CD4-positive, alpha-beta T cell treated with Interleukin-17A for 1 hour (primary cell): ENCODE measurements at places on chromosomes 16 and 17.

DNA sequence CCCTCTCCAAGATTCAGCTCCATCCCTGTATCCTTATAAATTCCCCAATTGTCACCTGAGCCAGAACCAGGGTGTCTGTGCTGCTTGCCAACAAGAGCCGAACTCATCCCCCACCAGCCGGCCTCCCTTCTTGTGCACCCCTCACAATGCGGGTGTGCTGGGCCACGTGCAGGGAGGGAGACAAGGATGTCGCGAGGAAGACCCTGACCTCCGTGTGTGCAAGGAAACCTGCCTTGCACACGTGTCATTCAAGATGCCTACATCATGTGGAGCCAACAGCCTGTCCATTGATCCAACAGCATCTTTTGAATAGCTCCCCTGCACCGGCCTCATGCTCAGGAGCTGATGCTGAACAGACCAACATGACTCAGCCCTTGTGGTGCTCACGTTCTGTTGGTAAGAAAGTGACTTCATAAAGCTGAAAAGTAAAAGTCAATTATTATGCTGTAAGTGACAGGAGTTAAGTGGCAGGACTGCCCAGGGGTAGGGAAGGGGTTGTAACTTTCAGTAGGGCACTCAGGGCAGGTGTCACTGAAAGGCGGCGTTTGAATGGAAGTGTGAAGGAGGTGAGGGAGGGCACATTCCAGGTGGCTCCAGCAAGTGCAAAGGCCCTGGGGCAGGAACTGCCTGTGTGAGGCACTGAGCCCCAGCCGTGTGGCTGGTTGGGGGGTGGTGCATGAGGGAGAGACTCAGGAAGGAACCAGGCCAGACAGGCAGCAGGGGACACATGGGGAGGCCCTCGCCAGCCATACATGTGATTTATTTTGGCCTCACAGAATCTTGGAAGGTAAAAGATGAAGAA lies 302.2 kb downstream of the FOXL1 start:
- no peak for DNase-seq

- DNase-seq = no peak
These were observed 23.0 kb upstream of the AATK start for GRCh38 chr17:81189016-81189415.

GRCh38 chr16:4535627-4536108 lies 2.9 kb downstream of the CDIP1 start:
- DNase-seq = no peak

- peak; percentile 2 for DNase-seq
These were observed 142.4 kb downstream of the CYLD start for GRCh38 chr16:50884066-50884860.

DNA sequence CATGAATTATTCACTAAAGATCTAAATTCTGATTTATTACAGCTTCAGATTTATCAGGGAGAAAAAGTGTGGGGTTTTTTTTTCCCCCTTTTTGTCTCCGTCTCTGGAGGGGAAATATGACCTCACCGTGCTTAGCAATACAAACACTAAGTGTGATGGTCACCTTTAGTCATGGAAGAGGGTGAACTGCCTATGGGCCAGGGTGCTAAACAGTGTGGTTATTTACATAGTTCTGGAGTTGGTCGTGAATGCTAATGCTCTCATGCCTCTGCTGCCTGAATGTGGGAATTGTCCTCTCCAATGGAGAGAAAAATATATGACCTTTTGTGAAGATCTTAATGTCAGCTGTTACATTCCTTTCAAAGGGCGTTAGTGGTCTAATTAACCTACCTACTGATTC lies 44.8 kb upstream of the MSI2 start:
- DNase-seq = no peak

DNA sequence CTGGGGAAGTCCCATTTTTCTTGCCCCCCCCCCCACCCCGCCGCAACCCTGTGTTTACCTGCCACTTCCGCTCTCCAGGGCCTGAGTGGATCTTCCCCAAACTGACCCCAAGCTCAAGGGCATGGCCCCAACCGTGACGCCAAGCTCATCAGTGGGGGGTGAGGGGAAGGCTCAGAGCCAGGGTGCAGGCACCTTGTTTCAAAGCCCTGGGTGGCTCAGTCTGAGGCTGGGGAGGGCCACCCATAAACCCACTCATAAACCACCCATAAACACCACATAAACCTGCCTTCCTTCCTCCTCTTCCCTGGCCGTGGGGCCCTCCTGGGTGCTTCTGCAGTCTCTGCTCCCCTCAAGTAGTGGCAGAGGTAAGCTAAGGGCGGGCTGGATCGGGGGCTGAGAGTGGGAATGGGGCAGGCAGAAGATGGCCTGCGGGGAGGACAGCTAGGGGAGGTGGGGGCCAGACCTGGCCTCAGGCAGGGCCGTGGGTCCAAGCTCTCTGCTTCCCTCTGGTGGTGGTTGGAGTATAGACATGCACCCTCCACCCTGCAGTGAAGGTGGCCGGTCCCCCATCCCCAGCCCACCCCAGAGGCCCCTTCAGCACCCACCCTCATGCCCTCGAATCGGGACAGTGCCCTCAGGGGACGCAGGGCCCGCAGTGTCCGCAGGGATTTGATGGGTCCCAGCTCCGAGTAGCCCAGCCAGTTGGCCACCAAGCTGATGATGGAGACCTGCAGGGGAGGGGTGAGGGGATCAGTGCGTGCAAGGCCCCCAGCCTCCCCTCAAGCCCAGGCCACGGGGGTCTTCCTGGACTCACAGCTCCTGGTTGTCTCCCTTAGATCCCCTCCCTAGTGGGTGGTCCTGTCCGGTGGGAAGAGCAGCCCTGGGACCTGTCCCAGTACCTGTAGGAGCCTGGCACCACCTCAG lies 14.6 kb upstream of the CD79B start:
- DNase-seq = peak; percentile 67

GRCh38 chr17:50657054-50657453 lies 22.4 kb downstream of the ABCC3 start:
- no peak for DNase-seq

GRCh38 chr17:1916963-1917715 lies 87.3 kb downstream of the RPA1 start:
- DNase-seq = no peak

DNA sequence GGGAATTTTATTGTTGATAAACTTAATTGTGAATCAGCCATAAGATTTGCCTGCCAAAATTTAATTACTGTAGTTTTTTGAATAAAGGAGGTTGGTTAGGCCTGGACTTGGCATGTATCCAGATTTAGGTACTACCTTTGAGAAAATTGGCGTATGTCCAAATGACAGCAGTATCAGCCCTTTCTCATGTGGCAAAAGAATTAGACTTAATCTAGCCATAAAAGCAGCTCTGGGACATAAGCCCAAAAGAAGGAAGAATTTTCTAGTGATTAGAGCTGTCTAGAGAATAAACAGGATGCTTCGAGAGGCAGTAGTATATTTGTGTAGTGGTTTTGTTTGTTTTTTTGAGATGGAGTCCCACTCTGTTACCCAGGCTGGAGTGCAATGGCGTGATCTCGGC lies 27.7 kb downstream of the PPM1E start:
- DNase-seq = no peak

GRCh38 chr17:80104956-80105375 lies 3.6 kb downstream of the GAA start:
- DNase-seq = no peak

DNA sequence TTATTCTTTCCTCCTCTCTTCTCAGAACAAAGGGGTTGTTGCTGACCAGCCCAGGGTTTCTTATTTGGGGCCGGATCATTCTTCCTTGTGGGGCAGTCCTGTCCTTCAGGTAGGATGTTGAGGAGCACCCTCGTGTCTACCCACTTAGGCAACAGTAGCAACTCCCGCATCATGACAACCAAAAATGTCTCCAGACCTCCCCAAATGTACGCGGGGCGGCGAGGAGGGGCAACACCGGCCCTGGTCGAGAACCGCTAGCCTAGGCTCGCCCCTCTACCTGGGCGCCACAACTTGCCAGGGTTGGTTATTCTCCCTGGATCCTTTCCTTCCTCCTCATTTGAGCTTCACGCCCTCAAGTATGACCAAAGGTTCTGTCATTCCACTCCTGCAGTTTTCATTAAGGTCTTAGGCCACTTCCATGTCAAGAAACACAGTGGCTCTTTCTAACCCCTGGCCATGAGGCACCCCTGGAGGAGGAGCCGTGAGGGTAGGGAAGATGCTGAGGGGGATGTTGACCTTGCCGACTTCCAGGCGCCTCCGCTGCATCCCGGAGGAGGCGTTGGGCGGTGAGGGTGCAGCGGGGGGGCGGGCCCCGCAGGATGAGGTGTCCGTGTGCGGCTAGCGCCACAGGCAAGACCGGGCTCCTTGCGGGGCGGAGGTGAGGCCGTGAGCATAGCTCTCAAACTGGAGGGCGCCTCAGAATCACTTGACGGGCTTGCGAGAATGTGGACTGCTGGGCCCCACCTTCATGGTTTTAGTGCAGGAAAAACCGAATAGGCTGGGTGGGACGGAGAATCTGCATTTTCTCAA lies 712 bp upstream of the SPECC1 start:
- DNase-seq = no peak

DNA sequence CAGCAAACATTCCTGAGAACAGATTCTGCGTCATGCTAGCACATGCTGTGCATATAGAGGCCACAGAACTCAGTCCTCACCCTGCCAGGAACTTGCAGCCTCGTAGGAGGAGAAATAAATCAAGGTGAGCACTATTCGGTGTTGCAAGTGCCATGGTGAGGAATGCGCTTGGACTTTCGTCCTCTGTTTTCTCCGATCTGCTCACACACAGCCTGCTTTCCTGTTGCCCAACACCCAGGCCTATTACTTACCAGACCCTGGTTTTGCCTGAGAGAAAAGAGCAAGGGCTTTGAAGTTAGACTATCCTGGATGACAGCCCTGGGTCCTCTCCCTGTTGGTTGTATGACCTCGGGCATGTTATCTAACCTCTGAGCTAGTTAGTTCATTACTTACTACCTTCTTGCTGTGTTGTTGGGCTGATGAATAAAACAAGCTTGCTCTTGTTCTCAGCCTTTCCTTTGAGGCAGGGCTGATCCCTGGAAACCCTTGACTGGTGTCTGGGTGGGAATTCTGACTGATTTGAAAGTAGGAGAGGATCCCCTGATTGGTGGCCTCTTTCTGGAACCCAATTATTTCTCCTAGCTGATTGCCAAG lies 2.9 kb downstream of the ACSF2 start:
- no peak for DNase-seq

- no peak for DNase-seq
These were observed 26.9 kb downstream of the ATAD5 start for GRCh38 chr17:30858556-30859250.

DNA sequence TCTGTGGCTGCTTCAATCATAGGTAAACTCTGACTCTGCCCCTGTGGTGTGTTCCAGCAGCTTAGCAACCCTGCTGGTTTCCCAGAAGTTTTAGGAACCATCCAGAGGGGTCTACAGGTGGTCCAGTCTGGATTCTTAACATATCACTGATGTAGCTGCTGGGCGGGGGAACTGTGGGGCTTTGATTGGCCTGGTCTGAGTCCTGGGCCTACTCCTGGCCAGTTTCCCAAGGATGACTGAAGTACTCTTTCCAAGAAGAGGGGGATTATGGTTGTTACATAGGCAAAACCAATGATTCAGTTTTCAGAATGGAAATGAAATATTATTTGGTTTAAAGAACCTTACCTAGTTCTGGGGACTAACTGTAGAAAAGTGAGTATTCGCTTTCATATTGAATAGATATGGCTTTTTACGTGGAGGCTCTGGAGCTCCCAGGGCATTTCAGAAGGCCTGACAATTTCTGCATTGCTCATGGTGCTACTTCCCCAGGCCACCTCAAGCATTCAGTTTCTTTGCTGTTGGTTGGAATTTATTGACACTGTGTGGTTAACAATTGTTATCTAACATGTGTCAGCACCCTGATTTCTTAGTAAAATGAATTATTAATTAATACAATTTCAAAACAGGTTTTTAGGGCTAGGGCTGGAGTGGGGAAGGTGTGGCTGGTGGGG lies 38.4 kb downstream of the EPN2 start:
- DNase-seq = no peak

DNA sequence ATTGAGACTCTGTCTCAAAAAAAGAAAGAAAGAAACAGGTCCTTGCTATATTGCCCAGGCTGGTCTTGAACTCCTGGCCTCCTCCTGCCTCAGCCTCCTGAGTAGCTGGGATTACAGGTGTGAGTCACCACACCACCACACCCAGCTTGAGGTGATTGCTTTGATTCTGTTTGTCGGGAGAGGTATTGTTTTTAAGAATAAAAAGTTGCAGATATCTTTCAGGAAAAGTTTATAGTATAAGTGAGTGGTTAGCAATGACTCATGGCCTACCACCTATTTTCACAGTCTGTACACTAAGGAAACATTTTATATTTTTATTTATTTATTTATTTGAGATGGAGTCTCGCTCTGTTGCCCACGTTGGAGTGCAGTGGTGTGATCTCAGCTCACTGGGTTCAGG lies 45.0 kb downstream of the RHOT1 start:
- no peak for DNase-seq
